HepG2 (cell line): ENCODE measurements at places on chromosomes 7 and 10.
A peak's percentile ranks its signal among the peaks of the same experiment; 100 is the strongest.

- H3K27me3 ChIP-seq: no peaks in the 10 kb centered on the region
- H3K4me1 ChIP-seq: no peaks in the 10 kb centered on the region
- no peak for DNase-seq
- no peak overlapping the region for H3K4me3 ChIP-seq
- no peak overlapping the region for H3K27ac ChIP-seq
- H3K36me3 ChIP-seq: peaks cover 2% of the 10 kb centered on the region; the same call in 1 of the 2 replicates
These were observed 73.2 kb downstream of the SPDYE5 start for GRCh38 chr7:75565132-75565837.

GRCh38 chr10:113767222-113767621, 15.7 kb downstream of the PLEKHS1 start:
- H3K27ac ChIP-seq: no peak overlapping the region
- peaks cover 15% of the 10 kb centered on the region; the same call in 1 of the 3 replicates for H3K27me3 ChIP-seq
- no peak for DNase-seq
- H3K4me3 ChIP-seq: no peak overlapping the region

DNA sequence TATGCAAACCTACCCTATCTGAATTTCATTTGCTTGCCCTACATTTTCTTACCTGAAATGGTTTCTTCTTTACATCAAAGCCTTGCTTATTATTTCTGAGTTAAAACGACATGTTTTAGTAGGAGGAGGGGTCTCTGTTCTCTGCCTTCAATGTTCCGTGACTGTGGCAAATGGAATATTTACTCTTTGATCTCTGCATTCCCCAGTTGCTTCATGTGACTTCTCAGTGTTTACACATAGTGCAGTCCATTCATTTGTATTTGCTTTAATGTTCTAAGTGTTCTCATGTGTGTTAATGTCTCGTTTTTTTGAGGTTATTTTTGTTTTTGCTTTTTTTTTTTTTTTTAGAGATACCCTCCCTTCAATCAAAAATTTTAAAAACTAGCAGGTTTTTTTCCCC, 75.8 kb downstream of the GNAI1 start:
- DNase-seq: peak; percentile 96
- H3K4me1 ChIP-seq: peaks cover 54% of the 10 kb centered on the region
- no peak overlapping the region for H3K4me3 ChIP-seq
- H3K27me3 ChIP-seq: no peaks in the 10 kb centered on the region
- no peaks in the 10 kb centered on the region for H3K36me3 ChIP-seq

DNA sequence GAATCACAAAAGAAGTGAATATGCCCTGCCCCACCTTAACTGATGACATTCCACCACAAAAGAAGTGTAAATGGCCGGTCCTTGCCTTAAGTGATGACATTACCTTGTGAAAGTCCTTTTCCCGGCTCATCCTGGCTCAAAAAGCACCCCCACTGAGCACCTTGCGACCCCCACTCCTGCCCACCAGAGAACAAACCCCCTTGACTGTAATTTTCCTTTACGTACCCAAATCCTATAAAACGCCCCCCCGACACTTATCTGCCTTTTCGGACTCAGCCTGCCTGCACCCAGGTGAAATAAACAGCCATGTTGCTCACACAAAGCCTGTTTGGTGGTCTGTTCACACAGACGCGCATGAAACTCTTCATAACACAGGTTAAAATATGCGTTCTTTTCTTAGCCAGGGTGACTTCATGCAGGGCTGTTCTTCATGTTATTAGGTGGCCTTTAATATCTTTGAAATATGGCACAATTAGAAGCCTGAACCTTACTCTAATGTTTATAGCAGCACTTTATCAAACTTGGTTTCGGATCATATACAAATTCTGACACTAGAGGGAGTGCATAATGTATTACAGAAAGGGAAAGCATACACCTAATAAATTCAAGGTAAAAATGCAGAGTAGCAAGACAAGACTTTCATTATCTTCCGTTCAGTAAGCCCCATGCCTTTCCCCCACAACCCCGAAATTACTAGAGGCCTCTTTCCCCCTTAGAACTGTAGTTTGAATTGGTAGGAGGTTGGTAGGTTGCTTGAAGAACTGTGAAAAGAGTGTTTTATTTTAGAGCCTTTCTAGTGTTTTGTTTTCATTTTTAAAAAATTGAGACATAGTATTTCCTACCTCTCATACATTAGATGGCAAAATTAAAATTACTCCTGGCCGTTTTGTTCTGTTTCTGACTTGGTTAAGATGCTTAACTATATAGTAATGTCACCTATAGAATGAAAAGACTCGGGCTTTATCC, 117.9 kb downstream of the NPY start:
- no peaks in the 10 kb centered on the region for H3K4me1 ChIP-seq
- no peak overlapping the region for H3K27ac ChIP-seq
- no peaks in the 10 kb centered on the region for H3K27me3 ChIP-seq

DNA sequence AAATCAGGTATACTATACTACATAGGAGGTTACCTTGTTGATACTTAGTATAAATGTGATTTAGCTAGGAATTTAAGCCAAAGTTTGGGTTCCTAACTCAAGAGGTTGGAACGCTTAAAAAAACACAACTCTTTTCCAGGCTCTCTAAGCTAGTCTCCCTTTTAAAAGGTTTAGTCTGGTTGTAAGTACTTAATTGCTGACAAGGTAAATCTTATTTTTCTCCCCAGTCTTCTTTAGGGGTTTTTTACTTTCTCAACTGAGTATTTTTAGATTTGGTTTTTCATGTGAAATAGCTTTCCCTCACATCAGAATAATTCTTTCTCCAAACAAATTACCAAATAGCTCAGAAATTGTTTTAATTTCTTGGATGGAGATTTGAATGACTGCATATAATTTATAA, 20.8 kb upstream of the CTTNBP2 start:
- H3K36me3 ChIP-seq: no peaks in the 10 kb centered on the region
- no peaks in the 10 kb centered on the region for H3K27me3 ChIP-seq
- no peak for DNase-seq
- no peaks in the 10 kb centered on the region for H3K4me1 ChIP-seq
- no peak overlapping the region for H3K27ac ChIP-seq
- no peak overlapping the region for H3K4me3 ChIP-seq

DNA sequence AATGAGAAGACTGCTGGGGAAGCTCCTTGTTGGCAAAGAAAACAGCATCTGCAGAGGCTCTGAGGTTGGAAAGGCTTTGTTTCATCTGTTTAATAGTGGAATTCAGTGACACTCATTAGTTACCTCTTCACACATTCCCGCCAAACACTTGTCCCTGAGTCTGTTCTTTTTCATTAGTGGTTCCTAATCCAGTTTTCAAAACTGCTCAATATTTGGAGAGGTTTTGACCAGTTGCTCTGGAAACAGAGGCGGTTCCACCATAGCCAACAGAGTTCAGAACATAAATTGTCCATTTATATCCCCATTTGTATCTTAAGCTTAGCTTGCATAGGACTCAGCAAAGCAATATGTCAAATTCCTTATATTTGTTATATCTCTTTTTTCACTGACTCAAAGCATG, 754.6 kb downstream of the AUTS2 start:
- DNase-seq: no peak
- H3K4me3 ChIP-seq: no peak overlapping the region

- no peak for DNase-seq
- H3K36me3 ChIP-seq: no peaks in the 10 kb centered on the region; the same call in 2 of the 3 replicates
- no peaks in the 10 kb centered on the region for H3K27me3 ChIP-seq
- no peak overlapping the region; the same call in 1 of the 2 replicates for H3K4me3 ChIP-seq
- H3K27ac ChIP-seq: no peak overlapping the region
These were observed 1.1 kb downstream of the SP4 start for GRCh38 chr7:21429021-21429420.

DNA sequence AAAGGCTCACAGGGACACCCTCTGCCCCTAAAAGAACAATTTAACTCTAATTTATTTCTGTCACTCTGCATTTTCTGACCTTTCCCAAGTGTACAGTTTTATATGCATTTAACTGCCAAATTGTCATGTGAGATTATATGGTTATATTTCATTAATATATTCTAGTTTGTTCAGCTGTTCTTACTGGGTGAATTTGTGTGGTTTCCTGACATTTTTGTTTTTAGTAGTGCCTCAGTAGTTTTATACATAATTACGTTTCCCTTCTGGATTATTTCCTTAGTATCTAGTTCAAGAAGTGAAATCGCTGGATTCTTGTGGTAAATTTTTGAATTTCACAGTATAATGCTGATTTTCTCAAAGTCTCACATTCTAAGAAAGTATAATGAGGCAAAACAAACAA, 41.3 kb downstream of the EGFR start:
- H3K36me3 ChIP-seq: no peaks in the 10 kb centered on the region
- no peaks in the 10 kb centered on the region for H3K27me3 ChIP-seq
- no peak for DNase-seq
- peaks cover 24% of the 10 kb centered on the region for H3K4me1 ChIP-seq
- no peak overlapping the region for H3K27ac ChIP-seq

DNA sequence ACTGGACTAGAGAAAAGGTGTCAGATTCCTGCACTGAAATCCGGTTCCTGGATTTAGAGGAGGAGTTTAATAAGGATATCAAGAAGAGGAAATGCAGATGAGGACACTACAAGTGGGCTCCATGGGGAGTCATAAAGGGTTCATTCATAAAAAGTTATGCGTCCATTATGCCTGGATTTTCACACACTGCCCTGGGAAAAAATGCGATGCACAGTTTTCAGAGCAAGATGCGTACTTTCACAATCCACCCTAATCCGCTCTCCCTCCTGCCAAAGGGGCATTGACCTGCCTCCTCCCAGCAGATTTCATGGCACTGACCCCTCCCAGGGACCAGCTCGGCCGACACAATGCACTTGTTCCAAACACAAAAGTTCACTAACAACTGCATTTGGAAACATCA, 42.2 kb upstream of the OPALIN start:
- no peaks in the 10 kb centered on the region for H3K4me1 ChIP-seq
- no peak overlapping the region for H3K27ac ChIP-seq
- DNase-seq: no peak
- no peak overlapping the region for H3K4me3 ChIP-seq
- H3K36me3 ChIP-seq: no peaks in the 10 kb centered on the region
- H3K27me3 ChIP-seq: peaks cover 62% of the 10 kb centered on the region

GRCh38 chr10:10930979-10931743, 86.5 kb upstream of the CELF2 start:
- H3K4me3 ChIP-seq: no peak overlapping the region
- H3K36me3 ChIP-seq: no peaks in the 10 kb centered on the region
- H3K4me1 ChIP-seq: no peaks in the 10 kb centered on the region
- DNase-seq: no peak

GRCh38 chr10:70758757-70759514, 26.2 kb downstream of the TBATA start:
- no peaks in the 10 kb centered on the region for H3K36me3 ChIP-seq
- H3K4me1 ChIP-seq: peaks cover 6% of the 10 kb centered on the region; the same call in 1 of the 2 replicates
- H3K4me3 ChIP-seq: no peak overlapping the region
- no peak overlapping the region for H3K27ac ChIP-seq

DNA sequence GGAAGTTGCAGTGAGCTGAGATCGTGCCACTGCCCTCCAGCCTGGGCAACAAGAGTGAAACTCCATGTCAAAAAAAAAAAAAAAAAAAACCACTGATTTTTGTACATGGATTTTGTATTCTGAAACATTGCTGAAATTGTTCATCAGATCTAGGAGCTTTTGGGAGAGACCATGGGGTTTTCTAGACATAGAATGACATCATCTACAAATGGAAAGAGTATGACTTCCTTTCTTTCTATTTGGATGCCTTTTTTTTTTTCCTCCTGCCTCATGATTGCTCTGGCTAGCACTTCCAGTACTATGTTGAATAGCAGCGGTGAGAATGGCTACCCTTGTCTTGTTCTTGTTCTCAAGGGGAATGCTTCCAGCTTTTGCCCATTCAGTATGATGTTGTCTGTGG, 89.1 kb downstream of the ANLN start:
- no peaks in the 10 kb centered on the region for H3K4me1 ChIP-seq
- no peak overlapping the region for H3K27ac ChIP-seq
- no peaks in the 10 kb centered on the region for H3K36me3 ChIP-seq
- no peak for DNase-seq

- H3K36me3 ChIP-seq: no peaks in the 10 kb centered on the region
- peaks cover 15% of the 10 kb centered on the region; the same call in 1 of the 2 replicates for H3K4me1 ChIP-seq
- no peak overlapping the region for H3K27ac ChIP-seq
- DNase-seq: no peak
- H3K27me3 ChIP-seq: peaks cover 64% of the 10 kb centered on the region
These were observed 1.9 kb upstream of the TMEM178B start for GRCh38 chr7:141071855-141072547.

- no peaks in the 10 kb centered on the region for H3K27me3 ChIP-seq
- no peak for DNase-seq
- H3K4me3 ChIP-seq: no peak overlapping the region
- H3K27ac ChIP-seq: no peak overlapping the region
These were observed 525.8 kb downstream of the KIF20B start for GRCh38 chr10:90227217-90227656.

DNA sequence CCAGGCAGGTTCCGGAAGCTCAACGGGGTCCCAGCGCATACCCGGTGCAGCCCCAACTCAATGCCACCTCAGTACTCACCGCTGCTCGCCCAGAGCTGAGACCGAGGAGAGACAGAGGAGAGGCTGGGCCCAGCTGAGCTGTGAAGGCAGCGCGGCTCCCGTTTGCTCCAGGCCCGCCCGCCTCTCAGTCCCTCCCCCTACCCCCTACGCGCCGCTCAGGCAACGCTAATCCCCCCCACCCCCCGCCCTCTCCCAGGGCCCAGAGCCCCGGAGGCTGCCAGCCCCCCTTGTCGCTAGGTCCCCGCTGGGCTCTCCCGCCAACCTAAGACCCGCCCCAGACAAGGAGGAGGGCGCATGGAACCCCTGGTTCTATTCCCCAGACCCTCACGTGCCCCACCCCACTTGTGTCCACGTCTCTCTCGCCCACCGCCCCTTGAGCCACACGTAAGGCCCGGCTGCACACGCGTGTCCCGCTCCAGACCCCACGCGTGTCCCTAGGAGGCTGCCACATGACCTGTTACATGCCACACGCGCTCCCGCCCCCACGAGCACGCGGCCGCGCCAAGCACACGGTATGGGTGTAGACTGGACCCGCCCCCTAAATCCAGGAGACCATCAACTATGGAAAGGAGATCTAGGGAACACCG, at the start of gene PSD:
TSS of gene PSD (minus strand) at position 164 of the 647 bp plus-strand sequence. CDS start 1,747 bp downstream, outside the sequence.
- DNase-seq: no peak
- H3K27me3 ChIP-seq: peaks cover 4% of the 10 kb centered on the region; the same call in 1 of the 2 replicates
- H3K4me1 ChIP-seq: peaks cover 36% of the 10 kb centered on the region
- peak within 1 kb of the TSS; percentile 79 for H3K4me3 ChIP-seq
- H3K27ac ChIP-seq: no peak within 1 kb of the TSS

GRCh38 chr10:23191764-23192711, at the start of gene PTF1A:
PTF1A (plus strand) TSS chr10:23192312; CDS start chr10:23192531, 219 bp downstream.
- H3K27ac ChIP-seq: no peak within 1 kb of the TSS
- no peaks in the 10 kb centered on the region for H3K36me3 ChIP-seq
- peaks cover 37% of the 10 kb centered on the region for H3K4me1 ChIP-seq
- peaks cover 6% of the 10 kb centered on the region for H3K27me3 ChIP-seq
